ENCODE measurements at places on chromosomes 2 and 18.
A peak's percentile ranks its signal among the peaks of the same experiment; 100 is the strongest.

GRCh38 chr18:77008576-77009315, 123.8 kb downstream of the MBP start:
- no peak for DNase-seq

GRCh38 chr2:180508458-180508857, 471.9 kb upstream of the UBE2E3 start:
- no peak for DNase-seq

GRCh38 chr18:25724997-25725396, 365.4 kb downstream of the SS18 start:
- no peak for DNase-seq

DNA sequence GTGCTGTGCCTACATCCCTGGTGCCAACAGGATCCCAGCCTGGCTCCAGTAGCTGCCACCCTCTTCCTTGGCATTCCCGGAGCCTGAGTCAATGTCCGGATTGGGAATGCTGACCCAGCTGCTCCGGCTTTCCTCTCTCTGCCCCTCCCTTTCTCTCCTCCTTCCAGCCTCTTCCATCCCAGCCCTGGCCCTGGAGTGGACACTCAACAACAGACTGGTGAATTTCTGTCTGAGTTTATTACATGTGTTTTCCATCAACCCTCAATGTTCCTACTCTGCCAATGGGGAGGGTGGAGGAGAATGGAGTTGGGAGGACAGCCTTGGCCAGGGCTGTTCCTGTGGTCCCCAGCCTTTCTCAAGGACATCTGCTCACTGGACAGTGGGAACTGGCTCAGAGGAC, 917 bp upstream of the PRKAG3 start:
- DNase-seq: no peak

DNA sequence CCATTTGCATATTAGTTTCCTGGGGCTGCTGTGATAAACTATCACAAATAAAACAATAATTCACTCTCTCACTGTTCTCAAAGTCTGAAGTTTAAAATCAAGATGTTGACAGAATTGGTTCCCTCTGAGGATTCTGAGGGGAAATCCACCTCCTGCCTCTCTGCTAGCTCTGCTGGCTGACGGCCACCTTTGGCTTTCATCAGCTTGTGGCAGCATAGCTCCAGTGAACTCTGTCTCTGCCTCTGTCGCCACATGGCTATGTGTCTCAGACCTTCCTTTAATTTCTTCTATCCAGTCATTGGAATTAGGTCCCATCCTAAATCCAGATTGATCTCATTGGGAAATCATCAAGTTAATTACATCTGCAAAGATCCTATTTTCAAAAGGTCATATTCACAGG, 38.9 kb upstream of the TRIM43 start:
- DNase-seq: no peak

GRCh38 chr2:107362993-107363392, 463.7 kb upstream of the RGPD4 start:
- DNase-seq: no peak

DNA sequence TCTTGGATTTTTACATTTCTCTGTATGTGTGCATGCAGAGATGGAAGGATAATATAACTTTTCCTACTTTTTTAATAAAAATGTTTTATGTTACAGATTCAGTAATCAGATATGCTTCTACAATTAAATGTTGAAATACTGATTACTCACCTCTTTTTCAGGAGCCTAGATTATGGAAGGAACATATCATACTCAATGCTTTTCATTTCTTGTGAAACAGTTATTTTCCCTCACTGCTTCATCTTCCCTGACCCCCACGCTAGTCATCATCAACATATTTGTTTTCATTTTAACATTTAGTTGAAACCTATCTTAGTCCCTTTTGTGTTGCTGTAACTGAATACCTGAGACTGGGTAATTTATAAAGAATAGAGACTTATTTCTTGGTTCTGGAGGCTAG, 190.7 kb downstream of the WDR7 start:
- no peak for DNase-seq

DNA sequence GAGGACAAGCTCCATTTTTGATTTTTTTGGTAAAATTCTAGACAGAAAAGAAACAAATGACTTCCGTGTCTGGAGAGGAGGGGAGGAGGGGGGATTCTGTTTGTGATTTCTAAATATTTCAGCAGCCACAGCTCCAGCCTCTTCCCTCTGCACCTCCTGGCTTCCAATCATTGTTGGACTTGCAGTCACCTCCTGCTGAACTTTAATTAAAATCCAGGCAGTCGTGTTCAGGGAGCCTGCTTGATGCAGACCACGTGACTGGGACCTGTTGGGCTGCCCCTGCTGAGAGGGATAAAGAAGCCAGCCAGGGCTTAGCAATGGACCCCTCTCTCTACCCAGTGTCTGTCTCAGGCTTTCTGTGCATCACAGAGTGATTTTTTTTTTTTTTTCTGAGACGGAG, 115.1 kb downstream of the SH3BP4 start:
- DNase-seq: no peak

- no peak for DNase-seq
These were observed 224.6 kb downstream of the PHLPP1 start for GRCh38 chr18:62939926-62940325.

GRCh38 chr18:48320639-48320945, 88.6 kb downstream of the ZBTB7C start:
- DNase-seq: no peak

GRCh38 chr2:40401896-40402295, 50.0 kb downstream of the SLC8A1 start:
- DNase-seq: no peak

DNA sequence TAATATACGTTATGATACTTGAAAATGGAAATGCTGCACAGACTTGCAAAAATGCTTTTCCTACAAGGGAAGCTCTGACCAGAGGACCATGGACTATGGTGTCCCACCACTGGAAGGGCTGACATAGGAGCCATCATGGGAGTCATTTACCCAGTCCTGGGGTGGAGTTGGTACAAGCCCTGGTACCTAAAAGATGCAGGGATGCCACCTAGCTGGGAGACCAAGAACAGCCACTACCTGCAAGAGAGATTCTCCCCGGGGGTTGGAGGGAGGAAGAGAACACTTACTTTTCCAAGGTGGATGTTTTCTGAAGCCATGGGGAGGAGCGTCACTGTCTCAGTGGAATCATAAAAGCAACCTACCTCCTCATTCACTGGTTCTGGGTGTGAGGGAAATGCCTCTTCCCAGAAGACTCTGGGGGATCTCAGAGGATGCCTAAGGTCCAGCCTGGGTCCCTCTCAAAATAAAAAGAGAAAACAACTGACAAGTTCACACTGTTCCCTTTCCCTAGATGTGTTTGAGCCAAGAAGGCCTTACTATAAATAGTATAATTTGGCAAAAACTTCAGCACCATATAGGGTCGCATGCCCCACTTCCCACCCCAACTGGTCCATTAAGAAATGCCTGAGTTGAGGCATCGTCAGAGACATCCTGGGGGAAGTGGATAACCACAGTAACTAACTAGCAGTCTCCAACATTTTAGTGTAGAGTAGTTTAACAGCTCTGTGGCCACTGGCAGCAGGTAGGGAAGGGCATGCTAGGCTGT, 39.9 kb downstream of the REEP1 start:
- no peak for DNase-seq

DNA sequence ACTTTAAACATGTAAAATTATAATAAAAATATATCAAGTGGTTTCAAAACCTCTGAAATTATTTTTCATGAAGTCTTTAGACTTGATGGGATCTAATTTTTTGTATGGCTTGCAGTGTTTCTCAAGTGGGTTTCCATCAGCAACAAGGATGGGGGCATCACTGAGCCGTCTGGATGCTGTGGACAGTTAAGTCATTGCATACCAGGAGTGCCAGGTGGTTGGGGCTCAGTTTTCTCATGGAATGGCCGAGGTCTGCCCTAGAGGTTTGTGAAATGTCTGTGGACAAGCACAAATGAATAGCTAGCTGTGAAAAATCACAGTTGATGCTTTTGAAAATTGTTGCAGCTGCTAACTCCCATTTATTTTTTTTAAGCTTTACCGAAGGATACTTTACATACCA, 1.7 kb downstream of the PRELID3A start:
- DNase-seq: no peak

- DNase-seq: peak; percentile 67
These were observed 1.7 kb upstream of the GCG start for GRCh38 chr2:162153608-162154224.

- DNase-seq: no peak
These were observed 140.2 kb upstream of the OTOS start for GRCh38 chr2:240280621-240281020.

DNA sequence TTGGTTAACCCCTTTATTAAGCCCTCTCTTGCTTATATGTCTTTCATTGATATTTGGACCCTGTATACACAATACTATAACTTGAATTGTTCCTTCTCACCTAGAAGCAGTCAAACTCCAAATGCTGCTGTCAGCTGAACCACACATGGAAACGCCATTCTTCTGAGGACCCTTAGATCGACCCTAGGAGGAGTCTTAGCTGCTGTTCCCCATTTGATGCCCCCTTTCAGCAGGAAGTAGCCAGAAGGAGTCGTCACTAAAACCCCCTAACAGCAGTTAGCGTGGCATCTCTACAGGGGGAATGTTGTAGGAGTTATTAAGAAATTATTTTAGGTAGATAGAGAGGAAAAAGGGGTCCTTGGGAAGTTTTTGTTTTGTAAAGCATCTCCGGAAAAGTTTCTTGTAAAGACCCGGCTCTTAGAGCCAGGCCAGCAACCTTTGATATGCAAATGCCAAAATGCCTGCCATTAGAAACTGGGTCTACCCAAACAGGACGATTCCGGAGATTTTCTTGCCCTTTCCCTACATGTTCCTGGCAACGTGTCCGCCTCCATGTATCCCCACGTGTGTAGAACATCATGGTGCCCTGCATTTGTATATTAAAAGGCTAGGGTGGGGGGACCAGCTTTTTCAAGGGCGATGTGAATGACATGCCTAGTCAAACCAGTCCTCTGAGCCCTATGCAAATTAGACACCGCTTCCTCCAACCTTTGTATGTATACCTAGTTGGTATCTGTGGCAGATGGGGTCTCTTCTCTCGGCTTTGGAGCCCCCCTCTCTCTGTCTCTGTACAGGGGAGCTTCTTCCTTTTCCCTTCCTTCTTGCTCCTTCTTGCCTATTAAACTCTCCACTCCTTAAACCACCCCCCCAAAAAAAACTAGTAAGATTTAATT, 638.4 kb upstream of the POU3F3 start:
- DNase-seq: no peak

- DNase-seq: no peak
These were observed 70.5 kb upstream of the RTN4 start for GRCh38 chr2:55120634-55121359.

DNA sequence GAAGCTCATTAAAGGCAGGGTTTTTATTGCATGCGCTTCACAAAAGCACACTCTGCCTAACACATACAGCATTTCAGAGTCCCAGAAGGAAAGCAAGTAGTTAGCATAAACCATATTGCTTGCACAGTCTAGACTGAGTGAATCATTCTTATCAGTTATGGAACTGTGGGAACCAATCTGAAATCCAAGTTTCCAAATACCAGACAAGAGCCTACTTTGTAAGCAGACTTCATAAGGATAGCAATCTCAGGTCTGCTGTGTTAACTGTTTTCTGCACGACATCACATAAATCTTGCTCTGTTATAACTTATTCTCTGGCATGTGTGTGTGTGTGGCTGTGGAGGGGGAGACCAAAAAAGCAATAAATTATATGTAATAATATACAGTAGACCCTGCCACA, 608.1 kb upstream of the REG3G start:
- no peak for DNase-seq
